OCI-LY7 (cell line): ENCODE measurements at places on chromosomes 3 and 15. TPM values are rescaled to one million over a fixed set of nuclear protein-coding genes. Genes with fewer than 3 reads are reported as not detected.

CD80 gene
- total RNA-seq = not detected in 2 replicates

P2RY1 gene
- not detected in 2 replicates for total RNA-seq

TGM5 gene
- total RNA-seq = not detected in 2 replicates

CA12 gene
- total RNA-seq = not detected in 2 replicates

MAN2C1 gene
- total RNA-seq = 141 and 155 TPM in 2 replicates

PROS1 gene
- total RNA-seq = not detected in 2 replicates

KBTBD13 gene
- not detected in 2 replicates for total RNA-seq

MASP1 gene
- total RNA-seq = not detected in 2 replicates

RETNLB gene
- not detected in 2 replicates for total RNA-seq
